Natural killer cell (primary cell): ENCODE measurements at places on chromosomes 1 and 21. TPM values are rescaled to one million over a fixed set of nuclear protein-coding genes. Genes with fewer than 3 reads are reported as not detected.
A peak's percentile ranks its signal among the peaks of the same experiment; 100 is the strongest.

GRCh38 chr1:204084247-204084772, 11.4 kb downstream of the SOX13 start:
- DNase-seq, result no peak

- no peak for DNase-seq
Observed at GRCh38 chr1:215720126-215720525, 153.0 kb downstream of the KCTD3 start.

The KRTAP21-2 gene
- not detected for total RNA-seq

GRCh38 chr1:121483234-121483633, 298.5 kb downstream of the SRGAP2C start:
- DNase-seq, result no peak

The CRABP2 gene
- 3.8 TPM for total RNA-seq

The CD1B gene
- not detected for total RNA-seq

DNA sequence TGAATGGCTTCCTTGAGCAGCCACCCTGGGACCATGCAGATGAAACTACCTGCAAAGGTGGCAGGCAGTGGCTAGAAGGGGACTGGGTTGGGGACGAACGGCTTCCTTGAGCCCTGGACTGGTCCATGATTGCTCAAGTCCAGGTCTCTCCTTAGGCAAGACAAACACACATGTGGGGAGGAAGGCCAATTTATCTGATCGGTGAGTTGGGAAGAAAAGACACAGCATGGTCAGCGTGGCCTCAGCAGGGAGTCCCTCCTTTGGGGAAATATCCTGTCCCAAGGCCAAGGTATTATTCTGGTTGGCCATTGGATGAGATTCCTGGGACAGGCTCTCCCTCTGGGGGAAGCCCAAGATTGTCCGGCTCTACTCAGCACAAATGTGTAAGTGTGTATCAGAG, 116.3 kb upstream of the ERG start:
- no peak for DNase-seq

DNA sequence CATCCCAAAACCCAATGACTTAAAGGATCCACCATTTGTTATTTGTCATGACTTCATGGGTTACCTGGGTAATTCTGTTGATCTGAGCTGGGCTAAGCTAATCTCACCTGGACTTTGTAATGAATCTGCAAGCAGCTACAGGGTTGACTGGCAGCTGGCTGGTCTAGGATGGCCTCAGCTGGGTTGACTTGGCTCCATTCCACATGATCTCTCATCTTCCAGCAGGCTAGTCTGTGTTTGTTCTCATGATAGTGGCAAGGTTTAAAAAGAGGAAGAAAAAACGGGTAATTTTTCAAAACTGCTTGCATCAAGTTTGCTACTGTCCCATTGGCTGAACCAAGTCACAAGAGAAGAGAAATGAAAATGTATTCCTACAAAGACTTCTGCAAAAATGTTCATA, 24.8 kb upstream of the ZMYM4 start:
- no peak for DNase-seq

- DNase-seq, result no peak
Observed at GRCh38 chr1:172960019-172960418, 90.7 kb downstream of the TNFSF18 start.

DNA sequence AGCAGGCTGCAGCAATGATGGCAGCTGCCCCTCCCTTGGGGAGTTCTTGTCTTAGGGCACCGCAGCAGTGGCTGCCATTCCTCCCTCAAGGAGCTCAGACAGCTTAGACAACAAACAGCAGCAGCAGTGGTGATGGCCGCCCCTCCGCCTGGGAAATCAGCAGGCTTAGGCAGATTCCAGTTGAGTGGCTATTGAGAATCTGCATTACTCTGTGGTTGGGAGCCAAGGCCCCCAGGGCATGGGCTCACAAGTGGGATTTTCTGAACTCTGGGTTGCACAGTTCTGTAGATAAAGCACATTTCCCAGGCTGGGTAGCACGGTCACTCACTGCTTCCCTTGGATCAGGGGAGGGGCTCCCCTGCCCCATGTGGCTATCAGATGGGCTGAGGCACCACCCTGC, 1280.7 kb upstream of the TMPRSS15 start:
- DNase-seq, result no peak

The TMCC2 gene
- 1.1 TPM for total RNA-seq

DNA sequence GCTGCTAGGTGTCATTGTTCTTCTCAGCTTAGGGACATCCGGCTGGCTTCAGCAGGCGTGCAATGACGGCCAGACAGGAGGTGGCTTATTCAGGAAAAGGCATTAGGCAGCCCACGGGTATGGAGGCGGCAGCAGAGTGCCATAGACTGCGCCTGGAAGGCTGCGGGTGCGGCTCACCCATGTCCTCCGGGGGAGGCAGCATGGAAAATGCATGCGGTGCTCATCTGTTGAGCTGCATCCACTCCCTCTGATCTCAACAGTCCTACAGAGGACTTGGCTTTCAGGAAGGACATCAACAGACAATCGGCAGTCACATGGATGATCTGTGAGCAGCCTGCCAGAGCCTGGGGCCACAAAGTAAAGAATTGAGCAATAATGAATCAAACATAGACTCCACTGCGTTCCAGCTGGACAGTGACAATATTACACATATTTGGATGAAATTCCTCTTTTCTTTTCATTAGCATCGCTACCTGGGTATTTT, 42.9 kb downstream of the UMODL1 start:
- no peak for DNase-seq

The TBX19 gene
- 5.2 TPM for total RNA-seq

DNA sequence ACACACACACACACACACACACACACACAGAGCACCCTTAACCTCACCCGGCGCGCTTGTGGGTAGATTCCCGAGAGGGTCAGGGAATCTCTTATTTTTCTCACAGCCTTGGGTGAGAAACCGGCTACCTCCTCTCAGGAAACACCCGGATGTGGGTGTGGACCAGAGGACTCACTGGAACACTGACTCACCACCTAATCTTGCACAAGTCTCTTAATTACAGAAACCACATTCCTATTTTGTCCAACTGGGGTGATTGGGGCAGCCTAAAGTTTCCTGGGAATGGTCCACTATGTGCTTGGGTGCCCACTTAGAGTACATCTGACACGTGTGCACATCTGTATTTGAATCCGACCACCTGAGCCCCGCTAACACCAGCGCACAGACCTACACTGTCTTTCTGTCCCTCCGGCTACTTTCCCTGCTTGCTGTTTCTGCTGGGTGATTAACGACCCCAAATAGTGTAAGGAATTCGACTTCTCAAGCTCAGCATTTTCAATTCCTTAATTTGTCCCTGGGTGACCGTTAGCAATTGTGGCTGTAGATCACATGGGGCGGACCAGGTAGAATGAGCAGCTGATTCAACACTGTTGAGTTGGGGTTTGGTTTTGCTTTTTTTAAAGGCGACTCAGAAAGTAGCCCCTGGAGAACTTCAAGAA, 14.0 kb upstream of the TBX15 start:
- DNase-seq, result no peak

DNA sequence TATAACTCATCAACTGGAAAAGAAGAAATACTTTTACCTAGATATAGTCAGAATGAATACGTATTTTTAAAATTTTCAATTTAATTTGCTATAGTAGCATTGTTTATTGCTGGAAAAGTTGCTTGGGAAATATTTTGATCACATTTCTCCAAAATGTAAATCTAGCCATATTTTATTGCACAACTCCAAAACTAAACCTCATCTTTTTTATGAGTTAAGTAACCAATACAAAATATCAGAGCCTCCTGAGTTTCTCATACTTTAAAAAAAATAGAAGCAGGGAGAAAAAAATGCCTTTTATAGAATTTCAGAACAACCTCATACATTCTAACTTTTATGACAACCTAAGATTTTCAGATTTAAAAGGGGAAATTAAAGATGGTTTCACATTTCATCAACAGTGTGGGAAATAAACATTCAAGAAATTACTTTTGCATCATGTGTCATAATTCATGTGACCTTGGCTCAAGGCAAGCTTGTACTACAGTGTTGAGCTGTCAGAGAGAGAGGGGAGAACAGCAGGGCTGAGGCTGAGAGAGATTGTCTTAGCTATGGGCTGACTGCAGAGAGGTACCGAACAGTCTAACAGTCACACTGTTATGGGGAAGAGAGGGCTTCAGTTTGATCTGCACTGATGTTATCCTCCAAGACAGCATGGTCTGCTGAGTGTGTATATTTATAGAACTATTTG, 519.0 kb downstream of the LTN1 start:
- no peak for DNase-seq

DNA sequence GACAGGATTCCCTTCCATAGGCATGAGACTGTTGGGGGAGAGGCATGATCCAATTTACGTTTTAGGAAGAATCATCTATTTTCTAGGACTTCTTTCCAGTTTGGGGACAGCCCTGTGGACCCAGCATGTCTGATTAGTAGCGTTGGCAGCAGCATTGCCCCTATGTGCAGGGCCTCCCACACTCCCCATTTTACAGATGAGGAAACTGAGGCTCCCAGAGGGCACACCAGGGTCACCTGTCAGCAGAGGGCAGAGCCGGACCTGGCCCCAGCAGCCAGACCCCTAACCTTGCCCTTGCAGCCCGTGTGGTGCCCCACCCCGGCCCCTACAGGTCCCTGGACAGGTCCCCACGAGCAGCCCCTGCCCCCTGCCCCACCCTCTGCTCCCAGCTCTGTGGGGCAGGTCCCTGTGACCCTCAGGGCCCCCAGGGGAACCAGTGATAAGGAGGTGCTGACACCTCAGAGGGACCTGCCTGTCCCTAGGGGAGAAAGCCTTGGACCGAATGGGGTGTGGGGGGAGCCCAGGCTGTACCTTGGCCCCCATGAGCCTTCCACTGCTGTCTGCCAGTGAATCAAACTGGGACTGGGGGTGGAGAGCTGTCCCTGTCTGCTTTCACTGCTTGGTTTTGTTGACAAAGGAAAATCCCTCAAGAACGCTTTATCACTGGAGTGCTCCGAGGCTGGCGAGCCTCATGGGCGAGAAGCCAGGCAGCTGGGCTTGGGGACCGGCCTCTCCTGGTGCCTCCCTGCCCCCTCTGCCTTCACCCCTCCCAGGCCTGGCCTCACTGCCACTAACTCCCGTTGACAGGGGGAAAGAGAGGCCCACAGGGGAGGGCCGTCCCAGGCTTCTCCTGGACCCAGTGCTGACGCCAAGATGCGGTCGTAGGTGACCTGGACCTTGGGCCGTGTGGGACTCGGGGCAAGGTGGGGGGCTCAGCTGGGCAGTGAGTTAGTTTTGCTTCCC, 39.4 kb upstream of the CCDC27 start:
- no peak for DNase-seq

- no peak for DNase-seq
Observed at GRCh38 chr1:20227704-20228103, 41.4 kb upstream of the PLA2G2C start.

The FOXO6 gene
- total RNA-seq, result 1.7 TPM

The FRRS1 gene
- total RNA-seq, result 3.3 TPM

GRCh38 chr1:7594002-7594713, 176.9 kb upstream of the VAMP3 start:
- DNase-seq, result no peak

- DNase-seq, result no peak
Observed at GRCh38 chr1:228006786-228007048, at the start of gene WNT3A. Gene WNT3A, plus strand, starts transcription at chr1:228006998. Its CDS starts 131 bp downstream, at chr1:228007129.

DNA sequence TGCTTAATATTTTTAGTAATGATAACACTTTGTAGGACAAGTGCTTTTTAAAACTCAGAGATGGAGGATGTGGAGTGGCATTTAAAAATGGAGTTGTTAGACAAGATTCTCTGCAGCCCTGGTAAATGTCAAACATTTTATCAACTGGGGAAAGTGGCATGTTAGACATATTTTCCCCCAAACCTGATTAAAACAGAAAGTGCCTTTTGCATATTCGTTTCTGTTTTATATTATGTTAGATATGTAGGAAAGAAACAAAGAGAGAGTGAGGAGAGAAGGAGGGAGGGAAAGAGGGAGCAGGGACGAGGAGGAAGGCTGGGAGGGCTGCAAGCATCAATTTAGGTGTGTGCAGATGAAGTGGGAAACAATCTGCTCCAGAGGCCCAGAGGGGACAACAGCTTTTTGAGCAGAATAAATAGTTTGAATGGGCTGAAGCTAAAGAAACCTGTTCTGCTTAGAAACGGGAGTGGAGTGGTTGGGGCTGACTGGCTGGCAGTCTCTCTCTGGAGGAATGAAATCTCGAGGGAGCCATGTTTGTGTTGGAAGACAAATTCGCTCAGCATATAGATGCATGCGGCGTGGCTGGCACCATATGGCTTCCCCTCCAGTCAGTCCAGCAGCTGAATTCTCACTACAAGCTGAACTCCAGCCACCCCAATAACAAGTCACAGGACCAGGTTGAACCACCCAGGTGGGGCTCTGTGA, 502.2 kb downstream of the AJAP1 start:
- DNase-seq, result no peak

DNA sequence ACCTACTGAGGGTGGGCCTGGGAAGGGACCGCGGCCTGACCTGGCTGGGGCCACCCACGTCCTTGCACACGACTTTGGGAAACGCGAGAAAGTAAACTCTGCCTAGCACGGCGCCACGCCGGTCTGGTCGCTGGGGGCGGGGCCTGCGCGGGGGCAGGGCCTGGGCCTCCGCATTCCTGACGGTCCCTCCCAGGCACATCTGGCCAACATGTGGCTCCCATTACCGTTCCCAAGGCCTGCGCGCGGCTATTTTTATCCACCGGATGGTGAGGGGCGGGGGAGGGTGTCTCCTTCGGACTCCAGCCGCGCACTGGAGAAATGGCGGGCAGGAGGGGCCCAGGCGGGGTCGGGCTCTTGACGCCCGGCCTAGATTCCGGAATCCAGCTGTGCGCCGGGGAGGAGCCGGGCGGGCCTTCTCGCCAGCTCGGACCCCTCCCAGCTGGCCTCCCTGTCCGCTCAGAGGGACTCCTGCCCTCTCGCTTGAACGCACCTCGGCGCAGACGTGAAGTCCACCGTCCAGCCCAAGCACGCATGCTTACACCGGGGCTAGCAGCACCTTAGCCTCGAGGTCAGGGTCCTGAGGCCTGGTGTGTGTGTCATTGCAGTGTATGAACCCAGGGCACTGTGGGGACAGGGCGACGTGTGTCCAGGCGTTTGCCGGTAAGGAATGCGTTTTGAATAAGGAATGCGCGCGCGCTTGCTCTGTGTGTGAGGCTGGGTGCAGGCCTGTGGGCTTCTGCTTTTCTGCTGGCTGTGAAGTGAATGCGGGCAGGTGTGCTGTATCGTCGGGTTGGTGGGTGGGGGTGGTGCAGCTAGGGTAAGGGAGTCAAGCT, 2.1 kb downstream of the EVA1B start:
- peak; percentile 57 for DNase-seq

DNA sequence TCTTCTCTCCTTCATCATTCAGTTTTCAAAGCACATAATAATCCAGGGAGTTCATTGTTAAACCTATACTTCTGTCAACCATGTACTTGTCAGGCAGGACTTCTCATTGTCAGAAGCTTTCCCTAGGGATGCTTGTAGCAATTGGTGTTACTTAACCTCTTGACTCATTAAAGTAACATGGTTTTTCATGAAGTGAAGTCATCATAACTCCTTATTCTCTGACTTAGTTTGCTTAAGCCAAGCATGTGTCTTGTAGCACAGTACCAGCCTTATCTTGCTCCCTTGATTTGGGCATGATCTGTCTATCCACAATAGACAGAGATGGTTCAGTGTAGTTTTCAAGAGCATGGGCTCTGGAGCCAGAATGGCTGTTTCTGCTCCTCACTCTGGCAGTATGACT, 45.3 kb downstream of the LRIG2 start:
- DNase-seq, result no peak

GRCh38 chr21:36945496-36946138, 20.9 kb downstream of the HLCS start:
- no peak for DNase-seq

GRCh38 chr1:152514715-152515433, 592 bp downstream of the CRCT1 start:
- DNase-seq, result no peak

The KAZN gene
- 2.0 TPM for total RNA-seq
